ENCODE measurements at places on chromosomes 13 and 19.

DNA sequence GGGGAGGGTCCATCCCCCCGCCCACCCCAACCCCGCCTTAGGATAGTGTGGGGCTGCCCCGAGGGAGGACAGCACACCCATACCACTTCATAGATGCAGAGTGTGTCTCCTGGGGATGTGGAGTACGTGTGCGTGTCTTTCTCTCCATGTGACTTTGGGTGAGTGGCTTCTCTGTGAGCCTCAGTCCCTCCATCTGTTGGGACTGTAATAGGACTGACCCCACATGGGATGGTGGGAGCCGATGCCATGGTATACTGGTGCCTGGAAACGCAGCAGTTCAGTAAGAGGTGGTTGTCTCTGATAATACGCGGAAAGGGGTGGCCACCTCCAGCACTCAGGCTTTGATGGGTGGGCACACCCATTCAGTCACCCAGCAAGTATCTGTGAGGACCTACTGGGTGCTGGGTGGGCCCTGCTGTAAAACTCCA lies 816 bp upstream of the PRKD2 start:
- DNase-seq = no peak

DNA sequence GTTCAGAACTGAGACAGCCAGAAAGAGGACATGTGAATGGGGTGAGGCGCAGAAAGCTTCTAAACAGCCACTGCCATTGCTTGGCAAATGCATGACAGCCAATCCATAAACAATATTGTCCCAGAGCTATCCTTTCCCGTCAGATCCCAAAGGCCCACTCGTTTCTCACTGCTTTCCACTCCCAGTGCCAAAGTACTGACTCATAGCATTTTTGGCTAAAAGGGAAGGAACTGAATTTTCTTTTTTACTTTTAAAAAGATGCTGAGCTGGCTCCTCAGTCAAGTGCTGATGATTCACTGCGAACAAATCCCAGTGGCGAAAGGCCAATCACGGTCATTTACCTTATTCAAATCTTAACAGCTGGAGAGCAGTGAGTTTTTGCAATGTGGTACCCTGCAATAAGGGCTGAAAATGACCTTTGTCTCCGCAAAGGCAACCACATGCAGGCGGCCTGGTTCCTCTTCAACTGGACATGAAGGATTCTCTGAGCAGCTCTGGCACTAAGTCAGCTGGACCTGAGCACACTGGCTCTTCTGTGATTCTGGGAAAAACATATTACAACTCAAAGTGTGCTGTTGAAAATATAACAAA lies 151.7 kb downstream of the DCLK1 start:
- DNase-seq = no peak

- DNase-seq = no peak
Measured at GRCh38 chr19:15235781-15236180, 3.5 kb upstream of the EPHX3 start.

DNA sequence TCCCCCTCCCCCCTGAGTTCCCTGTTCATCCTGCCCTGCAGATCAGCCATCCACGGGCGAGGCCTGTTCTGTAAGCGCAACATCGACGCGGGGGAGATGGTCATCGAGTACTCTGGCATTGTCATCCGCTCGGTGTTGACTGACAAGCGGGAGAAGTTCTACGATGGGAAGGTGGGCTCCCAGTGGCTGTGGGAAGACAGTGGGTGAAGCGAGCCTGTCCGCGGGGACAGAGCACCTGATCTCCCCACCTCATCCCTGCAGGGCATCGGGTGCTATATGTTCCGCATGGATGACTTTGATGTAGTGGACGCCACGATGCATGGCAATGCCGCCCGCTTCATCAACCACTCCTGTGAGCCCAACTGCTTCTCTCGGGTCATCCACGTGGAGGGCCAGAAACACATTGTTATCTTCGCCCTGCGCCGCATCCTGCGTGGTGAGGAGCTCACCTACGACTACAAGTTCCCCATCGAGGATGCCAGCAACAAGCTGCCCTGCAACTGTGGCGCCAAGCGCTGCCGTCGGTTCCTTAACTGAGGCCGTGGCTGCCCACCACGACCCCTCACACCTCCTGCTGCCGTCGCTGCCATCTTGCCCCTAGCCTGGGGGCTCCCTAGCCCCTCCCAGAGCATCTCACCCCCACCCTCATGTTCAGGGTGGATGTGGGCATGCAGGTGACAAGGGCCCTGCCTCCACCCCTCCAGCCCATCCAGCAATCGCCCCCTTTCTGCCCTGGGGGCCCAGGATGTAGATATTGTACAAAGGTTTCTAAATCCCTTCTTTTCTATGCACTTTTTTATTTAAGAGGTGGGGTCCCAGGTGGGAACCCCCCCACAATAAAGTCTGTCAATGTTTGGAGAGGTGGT lies 4.0 kb downstream of the IGFLR1 start:
- DNase-seq = no peak

GRCh38 chr19:23116802-23117571 lies at the start of gene ZNF730:
ZNF730 (plus strand) TSS chr19:23117025; CDS start chr19:23117174, 149 bp downstream.
- no peak for DNase-seq

DNA sequence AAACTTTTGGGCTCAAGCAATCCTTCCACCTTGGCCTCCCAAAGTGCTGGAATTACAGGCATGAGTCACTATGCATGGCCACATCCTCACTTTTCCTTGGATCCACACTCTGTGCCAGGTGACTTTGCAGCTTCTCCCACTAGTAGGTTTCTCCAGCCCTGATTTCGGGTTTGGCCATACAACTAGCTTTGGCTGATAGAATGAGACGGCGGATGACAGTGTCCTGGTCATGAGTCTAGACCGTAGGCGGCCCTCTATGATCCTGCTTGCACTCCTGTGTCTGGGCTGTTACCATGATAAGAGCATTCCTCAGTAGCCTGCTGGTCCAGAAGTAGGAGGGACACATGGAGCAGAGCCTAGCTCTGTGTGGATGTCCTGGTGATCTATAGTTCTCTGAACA lies 112.5 kb upstream of the KL start:
- DNase-seq = no peak

DNA sequence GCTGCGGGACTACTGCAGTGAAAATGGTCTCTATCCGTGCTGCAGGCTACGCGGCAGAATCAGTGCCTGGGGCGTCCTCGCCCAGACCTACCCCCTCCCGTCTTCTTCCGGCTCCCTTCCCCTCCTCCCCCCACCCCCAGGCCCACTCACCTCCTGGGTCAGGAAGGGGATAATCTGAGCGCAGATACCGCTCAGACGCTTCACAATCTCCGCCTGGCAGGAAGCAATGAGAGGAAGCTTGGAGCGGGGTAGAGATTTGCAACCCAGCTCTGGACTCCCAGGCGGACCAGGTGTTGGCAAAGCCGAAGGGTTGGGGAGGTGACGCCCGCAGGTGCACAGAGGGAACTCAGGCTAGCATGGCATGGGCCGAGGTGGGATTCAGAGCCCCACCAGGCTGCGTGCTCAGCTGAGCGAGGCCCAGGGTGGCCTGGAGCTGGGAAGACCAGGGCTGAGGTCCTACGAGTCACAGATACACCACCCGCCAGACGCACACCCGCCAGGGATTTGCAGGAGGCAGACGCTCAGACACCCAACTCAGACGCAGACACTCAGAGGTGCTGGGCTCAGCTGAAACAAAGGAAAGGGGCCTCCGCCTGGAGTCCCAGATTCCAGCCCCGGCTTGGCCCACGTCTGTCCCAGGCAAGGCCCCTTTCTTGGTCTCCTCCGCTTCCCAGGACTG lies 4.1 kb downstream of the TLE2 start:
- DNase-seq = no peak

DNA sequence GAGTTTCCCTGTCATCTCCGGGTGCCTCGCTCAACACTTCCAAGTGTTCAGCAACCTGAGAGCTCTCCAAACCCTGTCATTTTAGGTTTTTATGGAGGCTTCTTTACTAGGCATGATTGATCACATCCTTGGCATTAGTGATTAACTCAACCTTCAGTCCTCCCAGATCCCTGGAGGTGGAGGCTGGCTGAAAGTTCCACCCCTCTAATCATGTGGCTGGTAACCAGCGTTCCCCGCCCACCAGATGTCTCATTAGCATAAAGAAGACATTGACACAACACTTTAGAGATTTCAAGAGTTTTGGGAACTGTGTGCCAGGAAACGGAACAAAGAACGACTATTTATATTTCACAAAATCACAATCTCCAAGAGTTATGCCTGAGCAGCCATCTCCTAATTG lies 71.1 kb upstream of the RGCC start:
- no peak for DNase-seq

- no peak for DNase-seq
Measured at GRCh38 chr19:51573331-51573730, 2.2 kb downstream of the ZNF175 start.

Measured in activated naive CD4-positive, alpha-beta T cell (primary cell).